Activated naive CD4-positive, alpha-beta T cell (primary cell): ENCODE measurements at places on chromosomes 2 and 18.

DNA sequence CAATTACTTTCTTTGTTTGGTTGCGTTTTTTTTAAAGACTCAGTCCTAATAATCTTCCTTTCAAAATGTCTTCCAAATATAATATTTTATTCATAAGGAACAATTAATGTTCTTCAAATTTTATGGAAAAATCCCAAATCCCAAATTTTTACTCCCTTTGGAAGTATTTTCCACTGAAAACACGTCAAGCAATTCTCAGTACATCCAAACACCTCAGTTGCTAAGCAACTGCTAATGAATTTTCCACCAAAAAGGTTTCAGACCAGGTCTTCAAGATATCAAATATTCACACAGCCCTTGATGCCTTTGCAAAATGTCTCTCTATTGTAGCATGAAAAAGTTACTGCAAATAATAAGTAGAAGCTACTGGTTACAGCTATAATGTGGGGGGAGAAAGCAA is 140.1 kb downstream of the DSEL start:
- no peak for DNase-seq

- DNase-seq = no peak
Observed at GRCh38 chr18:62665188-62665587, 50.2 kb upstream of the PHLPP1 start.

DNA sequence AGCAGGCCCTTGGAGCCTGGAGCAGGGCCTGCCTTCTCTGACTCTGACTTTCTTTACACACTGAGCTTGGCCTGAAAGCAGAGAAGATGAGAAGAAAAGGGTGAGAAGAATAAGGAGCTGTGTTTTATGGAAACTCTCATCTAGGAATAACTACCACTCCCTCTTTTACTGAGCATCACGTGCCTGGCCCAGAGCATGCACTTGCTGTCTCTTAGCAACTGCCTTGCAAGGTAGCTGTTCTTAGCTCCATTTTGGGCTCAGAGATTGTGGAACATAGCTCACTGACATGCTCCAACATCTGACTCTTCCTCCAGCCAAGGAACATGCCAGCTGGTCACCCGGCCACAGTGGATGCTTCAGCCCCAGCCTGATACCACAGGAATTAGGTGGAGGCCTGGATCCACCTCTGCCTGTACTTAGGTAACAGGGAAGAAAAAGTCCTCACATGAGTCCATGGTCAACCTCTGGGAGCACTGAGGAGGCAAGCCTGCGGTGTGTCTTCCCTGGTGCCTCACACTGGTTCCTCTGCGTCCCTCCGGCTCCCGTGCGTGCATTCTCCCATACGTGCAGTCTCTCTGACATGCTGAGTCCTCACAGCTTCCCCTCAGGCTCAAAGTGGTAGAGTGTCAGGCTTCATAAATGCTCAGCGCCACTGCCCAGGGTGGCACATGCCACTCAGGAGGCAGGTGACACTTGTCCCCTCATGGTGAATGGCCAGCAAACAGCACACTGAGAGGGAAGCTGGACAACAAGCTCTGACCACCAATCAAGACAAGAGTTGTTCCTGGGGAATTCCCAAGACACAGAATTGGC is 35.7 kb downstream of the AMER3 start:
- no peak for DNase-seq

GRCh38 chr18:12029786-12030584 is 48.7 kb downstream of the IMPA2 start:
- DNase-seq = no peak

DNA sequence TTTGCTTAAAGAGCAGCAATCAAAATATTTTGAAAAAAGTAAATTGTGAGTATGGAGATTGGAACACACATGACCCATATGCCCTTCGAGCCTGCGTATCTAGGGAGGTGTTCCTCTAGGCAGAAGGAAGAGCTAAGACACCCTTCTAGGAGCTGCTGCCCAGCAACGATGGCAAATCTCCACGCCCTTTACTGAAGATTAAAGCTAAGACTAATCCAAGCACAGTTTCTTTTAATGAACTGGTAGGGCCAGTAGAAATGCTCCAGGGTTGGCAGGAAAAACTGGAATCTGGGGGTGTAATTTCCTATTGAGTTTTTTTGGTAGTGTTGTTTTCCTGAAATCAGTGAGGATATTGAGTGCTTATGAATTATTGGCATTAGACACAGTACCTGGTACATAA is 712 bp upstream of the SERPINB13 start:
- DNase-seq = no peak

- DNase-seq = no peak
Observed at GRCh38 chr2:134482131-134482723, 228.4 kb downstream of the MGAT5 start.

DNA sequence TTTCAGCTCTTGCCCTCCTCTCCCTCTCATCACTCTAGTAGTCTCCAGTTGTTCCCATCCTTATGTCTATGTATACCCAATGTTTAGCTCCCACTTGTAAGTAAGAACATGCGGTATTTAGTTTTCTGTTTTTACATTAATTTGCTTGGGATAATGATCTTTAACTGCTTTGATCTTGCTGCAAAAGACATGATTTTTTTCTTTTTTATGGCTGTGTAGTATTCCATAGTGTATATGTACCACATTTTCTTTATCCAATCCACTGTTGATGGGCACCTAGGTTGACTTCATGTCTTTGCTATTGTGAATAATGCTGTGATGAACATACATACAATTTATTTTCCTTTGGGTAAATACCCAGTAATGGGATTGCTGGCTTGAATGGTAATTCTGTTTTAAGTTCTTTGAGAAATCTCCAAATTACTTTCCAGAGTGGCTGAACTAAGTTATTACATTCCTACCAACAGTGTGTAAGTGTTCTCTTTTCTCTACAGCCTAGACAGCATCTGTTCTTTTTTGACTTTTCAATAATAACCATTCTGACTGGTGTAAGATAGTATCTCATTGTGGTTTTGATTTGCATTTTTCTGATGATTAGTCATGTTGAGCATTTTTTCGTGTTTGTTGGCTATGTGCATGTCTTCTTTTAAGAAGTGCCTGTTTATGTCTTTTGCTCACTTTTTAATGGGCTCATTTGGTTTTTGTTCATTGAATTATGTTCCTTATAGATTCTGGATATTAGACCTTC is 179.6 kb upstream of the SLC39A10 start:
- no peak for DNase-seq

GRCh38 chr2:41784496-41784895 is 263.3 kb upstream of the PKDCC start:
- DNase-seq = no peak

GRCh38 chr2:217999595-217999959 is 3.2 kb downstream of the TNS1 start:
- no peak for DNase-seq

- no peak for DNase-seq
Observed at GRCh38 chr18:26791676-26792075, 73.8 kb downstream of the AQP4 start.

DNA sequence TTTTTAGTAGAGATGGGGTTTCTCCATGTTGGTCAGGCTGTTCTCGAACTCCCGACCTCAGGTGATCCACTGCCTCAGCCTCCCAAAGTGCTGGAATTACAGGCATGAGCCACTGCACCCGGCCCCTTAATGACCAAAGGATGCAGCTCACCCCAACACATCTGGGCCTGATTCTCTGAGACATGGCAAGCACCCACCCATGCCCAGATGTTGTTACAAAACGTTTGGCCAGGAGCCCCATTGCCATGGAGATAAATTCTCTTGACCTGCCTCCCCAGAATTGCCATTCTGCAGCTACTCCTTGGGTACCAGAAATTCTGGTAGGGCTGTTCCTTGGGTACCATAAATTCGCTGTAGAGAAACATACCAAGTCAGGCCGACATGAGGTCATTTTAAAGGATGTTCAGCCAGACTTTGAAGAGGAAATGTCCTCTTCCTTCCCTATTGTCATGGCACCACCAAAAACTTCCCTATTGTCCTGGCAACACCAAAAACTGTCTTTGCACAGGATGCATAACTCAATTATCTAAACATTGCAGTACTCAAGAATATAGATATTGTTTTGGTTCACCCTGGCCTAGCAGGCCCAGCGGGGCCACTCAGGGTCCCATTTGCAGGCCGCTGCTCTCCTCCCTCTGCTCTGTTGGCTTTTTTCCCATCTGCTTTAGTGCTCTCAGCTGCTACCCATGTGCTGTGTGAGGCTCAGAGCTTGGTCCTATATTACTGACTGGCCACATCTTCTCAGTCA is 160.9 kb upstream of the TTC39C start:
- no peak for DNase-seq

DNA sequence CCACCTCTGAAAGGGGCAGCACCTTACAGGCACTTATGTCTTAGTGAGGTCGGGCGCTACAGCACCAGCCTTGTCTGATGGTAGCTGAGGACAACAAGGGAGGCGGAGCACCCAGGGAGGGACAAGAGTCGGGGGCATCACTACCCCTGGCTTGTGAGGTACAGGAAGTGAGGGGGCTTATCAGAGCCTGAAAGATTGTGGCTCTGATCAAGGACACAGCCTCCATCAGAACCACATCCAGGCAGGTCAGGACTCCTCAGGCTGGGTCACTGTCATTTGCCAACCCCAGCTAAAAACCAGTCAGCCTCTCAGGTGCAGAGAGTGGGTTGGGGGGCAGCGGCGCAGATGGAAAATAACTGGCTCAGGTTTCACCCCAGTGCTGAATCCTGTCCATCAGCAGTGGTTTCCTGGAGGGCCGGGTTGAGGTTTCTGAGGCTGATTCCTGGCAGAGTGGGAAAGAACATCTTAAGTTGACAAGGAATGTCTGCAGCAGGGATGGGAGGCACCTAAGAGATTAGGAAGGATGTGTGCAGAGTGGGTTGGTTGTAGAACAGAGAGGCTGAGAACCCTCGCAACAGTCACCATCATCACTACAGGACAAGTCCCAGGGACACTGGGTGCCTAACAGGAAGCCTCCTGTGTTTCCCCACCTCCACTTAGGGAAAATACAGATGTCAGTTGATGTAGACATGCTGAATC is 45.3 kb downstream of the FBLN7 start:
- no peak for DNase-seq

DNA sequence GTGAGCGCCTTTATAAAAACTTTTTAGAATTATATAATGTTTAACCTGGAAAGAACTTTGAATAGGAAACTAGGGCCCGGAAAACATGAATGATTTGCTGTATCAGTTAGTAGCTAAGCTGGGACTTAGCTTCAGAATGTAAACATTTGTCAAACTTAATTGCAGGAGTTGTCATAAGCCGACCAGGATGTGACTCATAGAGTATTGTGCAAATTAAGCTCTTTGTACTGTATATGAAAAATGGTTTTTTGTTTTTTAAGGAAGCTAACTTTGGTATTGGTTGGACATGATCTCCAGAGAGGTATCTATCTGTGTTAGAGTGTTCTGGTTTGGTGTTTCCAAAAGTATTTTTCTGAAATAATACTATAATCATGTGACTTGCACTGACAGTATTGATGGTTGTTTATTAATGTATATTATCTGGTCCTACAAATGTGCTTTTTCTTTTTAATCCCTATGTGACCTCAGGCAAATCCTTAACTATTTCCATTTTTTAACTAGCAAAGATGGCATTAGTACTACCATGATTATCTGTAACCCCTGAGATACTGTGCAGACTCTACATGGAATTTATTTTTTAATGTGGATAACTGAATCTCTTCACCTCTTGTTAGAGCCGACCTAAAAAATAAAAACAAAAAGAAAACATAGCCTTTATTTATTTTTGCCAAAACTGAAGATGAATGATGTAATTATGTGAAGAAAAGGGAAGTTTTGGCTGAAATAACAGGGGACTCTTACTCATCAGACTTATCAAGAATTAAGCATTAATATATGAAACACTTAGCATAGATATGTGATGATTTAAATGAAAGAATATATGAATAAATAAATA is 11.7 kb downstream of the YIPF4 start:
- no peak for DNase-seq

- DNase-seq = no peak
Observed at GRCh38 chr2:74119339-74119738, 28.4 kb downstream of the BOLA3 start.

DNA sequence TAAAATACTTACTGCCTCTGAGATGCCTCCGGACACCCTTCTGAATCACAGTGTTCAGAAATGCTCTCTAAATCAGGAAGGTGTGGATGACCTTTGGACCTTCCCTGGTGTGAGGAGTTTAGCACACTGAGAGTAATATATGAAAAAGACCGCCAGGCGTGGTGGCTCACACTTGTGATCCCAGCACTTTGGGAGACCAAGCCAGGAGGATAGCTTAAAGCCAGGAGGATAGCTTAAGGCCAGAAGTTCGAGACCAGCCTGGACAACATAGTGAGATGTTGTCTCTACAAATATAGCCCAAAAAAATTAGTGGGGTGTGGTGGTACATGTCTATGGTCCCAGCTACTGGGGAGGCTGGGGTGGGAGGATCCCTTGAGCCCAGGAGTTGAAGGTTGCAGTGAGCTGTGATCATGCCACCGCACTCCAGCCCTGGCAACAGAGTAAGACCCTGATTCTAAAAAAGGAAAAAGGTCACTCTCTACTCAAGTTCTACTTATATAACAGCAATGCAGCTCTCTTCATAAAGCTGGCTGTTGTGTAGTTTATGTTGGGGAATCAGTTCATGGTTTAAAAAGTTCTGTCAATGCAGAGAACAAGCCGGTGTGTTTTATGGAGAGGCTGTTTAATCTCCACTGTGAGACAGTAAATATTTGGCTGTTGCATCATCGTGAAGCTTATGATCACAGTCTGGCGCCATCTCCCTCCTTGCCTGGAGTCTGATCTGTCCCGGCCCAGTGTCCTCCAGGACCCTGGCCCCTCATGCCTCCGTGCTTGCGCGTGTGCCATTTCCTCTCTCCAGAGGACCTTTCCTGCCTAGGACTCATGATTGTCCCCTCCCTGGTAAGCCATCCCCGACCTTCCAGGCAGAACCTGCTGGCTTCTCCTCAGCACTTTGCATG is 184.5 kb downstream of the FAM210A start:
- no peak for DNase-seq

DNA sequence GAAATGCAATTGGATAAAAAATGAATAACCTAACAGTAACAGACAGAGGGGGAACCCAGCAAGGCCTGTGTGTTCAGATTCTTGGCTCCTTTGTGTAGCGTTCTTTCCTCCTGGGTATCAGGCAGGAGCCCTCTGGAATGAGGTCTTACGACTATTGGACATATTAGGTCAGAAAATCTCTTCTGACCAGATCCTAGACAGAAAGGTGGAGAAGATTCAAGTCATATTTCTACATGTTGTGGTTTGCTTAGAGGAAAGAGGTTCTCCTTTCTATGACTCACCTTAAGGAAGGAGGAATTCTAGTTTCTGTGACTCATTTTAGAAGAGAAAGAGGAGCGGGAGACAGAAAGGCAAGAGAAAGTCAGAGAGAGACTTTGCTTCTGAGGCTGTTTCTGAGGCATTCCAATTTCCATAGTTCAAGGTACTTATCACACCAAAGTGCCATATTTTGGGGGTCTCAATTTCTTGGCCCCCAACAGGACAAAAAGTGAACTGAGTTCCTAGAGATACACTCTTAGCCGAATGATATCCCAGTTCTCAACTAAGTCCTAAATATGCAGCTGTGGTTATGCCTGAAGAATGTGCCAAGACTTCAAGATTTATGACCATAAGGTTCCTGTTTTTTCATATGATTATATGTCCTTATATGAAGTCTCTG is 618.6 kb downstream of the ZEB2 start:
- DNase-seq = no peak

GRCh38 chr18:62574776-62575175 is 52.0 kb downstream of the ZCCHC2 start:
- no peak for DNase-seq

GRCh38 chr2:152447897-152448296 is 112.9 kb downstream of the FMNL2 start:
- DNase-seq = no peak

- no peak for DNase-seq
Observed at GRCh38 chr2:238901461-238902057, 53.7 kb downstream of the TWIST2 start.

- DNase-seq = no peak
Observed at GRCh38 chr2:88331239-88331638, 121.3 kb downstream of the FOXI3 start.
